ENCODE measurements at places on chromosomes 2 and 18.

DNA sequence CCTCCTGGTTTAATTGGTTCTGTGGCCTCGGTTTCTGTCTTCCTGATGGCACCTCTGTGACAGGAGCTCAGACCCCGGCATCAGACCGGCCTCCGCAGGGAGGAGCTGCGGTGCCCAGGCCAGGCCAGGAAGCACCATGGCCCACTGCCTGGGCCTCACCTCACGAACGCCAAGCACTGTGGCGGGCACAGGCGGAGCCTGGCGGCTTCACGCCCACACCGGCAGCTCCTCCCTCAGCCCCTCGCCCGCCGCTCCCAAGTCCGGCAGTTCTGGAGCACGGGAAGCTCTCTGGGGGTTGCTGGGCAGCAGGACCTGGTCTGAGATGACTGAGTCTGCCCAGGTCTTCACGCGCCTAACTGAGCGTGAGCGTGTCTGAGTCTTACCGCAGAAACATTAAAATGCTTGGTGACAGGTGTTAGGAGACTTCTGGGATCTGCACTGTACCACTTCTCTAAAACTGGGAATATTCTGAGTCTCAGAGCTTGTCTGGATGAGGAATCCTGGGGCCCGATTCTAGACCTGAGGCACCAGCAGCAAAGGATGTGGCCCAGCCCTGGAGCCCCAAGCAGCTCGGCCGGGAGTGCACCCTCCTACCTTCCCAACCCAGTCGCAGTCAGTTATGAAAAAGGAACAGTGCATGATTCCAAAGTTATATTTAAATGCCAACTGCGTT lies 21.9 kb downstream of the RTP5 start:
- no peak for DNase-seq

GRCh38 chr2:69089266-69089665 lies 76.3 kb downstream of the ANTXR1 start:
- DNase-seq = no peak

DNA sequence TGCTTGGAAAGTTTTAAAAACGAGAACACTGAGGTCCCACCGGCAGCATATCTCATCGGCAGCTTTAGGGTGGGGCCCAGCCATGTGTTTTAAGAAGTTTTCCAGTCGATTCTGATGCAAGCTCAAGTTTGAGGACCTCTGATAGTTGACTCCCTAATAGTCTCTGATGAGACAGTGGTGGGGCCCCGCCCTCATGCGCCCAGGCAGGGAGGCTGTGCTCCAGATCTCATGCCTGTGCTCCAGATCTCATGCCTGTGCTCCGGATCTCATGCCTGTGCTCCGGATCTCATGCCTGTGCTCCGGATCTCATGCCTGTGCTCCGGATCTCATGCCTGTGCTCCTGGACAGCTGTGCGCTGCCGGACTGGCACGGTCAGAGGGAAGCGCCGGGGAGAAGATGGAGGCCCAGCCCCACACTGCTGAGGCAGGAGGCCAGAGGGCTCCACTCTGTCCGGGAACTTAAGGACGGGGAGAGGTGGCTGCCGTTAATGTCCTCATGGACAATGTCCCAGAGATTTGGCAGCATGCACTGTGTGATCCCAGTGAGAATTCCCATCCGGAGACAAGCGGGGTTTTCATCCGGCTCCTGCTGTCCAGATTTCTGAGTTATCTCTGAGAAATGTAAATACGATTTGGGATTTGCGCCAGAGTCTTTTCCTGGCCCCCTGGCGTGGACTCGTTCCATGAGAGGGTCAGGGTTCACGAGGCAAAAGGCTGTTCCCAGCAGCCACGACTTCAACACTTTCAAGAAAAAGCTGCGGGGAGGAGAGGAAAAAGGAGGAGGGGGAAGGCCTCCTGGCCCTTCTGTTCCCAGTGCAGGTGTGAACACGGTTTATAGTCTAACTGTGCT lies 9.4 kb upstream of the COLEC11 start:
- DNase-seq = no peak

DNA sequence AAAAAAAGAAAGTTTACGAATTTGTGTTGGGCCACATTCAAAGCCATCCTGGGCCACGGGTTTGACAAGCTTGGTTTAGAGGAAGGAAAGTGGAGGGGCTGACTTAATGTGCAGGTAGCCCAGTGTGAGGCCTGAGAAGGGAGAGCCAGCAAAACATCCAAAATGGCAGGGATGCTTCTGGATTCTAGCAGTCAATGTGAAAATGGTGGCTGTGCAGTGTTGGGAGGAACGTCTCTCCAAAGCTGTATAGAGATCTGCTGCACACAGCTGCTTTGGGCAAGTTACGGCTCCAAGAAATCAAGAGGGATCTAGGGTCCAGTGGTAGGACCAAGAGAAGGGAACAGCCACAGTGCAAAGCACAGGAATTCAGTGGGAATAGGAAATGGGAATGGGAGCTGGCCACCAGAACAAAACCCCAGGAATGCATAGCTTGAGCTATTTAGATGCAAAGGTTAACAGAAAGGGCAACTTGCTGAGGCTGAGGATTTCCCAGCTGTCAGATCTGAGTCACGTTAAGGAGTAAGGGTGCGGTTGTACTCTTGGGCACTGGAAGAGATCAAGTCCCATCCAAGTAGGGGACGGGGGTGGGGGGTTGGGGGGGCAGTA lies 70.6 kb downstream of the B3GNT2 start:
- DNase-seq = no peak

DNA sequence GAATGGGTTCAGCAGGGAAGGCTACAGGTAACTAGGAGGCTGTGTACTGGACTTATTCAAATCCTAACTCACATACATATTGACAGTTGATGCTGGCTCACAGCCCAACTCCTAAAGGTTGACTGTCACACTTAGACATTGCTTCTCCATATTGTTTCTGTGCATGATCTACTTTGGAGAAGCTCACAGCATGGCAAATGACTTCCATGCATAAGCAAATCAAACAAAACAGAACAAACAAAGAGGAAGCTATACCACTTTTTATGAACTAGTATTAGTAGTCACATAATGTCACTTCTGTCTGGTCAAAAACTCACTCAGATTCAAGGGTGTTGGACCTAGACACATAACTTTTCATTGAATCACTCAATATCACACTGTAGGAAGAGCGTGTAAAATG lies 43.8 kb upstream of the CDH19 start:
- DNase-seq = no peak

GRCh38 chr2:39642051-39642718 lies 23.5 kb upstream of the TMEM178A start:
- DNase-seq = no peak

DNA sequence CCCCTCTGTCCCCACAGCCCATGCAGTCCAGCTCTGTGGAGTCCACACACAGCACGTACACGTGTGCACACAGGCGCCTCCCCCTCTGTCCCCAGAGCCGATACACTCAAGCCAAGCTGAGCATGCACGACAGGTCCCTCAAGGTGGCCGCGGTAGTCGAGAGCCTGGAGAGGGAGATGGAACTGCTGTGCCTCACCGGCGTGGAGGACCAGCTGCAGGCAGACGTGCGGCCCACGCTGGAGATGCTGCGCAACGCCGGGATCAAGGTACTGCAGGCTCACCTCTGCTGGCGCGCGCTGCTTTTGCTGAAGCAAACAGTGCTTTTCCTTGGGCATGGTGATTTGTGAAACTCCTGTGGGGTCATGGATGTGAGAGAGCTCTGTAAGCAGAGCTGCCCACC lies 58.5 kb upstream of the NFATC1 start:
- no peak for DNase-seq

GRCh38 chr2:188032786-188033185 lies 258.9 kb upstream of the GULP1 start:
- DNase-seq = no peak

DNA sequence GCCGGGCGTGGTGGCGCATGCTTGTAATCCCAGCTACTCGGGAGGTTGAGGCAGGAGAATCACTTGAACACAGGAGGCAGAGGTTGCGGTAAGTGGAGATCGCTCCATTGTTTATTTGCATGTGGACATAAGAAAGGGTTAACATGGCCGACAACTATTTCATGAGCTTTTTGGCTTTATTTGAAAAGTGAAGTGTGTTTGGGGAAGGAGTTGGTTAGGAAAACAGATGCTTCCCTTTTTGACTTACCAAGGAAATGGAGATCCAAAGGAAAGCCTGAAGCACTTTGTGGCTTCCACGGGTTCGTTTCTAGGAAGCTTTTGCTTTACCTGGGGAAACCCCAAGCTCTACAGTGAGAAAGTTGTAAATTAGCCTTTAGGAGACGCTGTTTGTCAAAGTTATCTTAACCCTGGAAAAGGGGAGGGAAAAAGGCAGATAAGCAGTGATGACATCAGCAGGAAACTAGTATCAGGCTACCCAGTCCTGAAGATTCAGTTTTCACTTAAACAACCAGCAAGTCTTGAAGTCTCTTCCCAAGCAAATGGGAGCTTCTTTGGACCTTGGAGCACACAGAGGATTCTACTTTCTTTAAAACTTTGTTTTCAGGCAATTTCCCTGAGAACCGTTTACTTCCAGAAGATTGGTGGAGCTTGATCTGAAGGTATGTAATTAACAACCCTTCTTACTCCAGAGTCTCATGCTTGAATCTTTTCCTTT lies at the start of gene CASP10:
Gene CASP10 (plus strand): TSS at position 492 of the 715 bp plus-strand sequence. CDS start 2,637 bp downstream, outside the sequence.
- DNase-seq = no peak

DNA sequence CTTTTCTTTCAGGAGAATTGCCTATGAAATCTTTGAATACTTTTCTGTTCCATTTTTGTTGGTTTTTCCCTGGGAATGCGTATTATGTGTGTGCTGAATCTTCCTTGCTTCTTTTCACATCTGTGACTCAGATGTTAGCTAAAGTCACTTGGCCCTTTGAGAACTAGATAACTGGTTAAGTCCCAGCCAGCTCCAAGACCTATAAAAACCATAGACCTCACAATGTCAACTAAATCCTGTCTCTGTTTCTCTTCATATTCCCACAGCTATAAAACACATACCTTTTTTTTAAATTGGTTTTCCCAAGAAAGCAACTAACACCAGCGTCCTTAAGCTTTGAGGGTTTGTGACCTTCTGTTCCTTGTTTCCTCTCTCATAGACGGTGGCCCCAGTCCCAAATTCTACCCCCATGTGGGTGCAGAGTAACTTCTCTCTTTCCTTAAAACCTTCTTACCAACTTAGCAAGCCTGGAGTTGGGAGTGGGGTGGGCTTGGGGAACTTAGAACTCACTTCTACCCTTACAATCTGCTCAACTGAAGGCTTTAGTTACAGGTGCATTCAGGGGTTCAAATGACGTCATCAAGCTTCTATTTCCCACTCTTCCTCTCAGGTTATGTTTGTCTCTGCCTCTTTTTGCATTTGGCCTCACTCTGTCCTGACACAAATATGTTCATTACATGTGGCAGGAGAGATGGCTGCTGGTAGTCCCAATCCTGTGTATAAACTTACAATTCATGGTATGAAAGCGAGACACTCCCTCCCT lies 58.1 kb upstream of the TGIF1 start:
- DNase-seq = no peak

GRCh38 chr2:54818226-54818625 lies 94.8 kb downstream of the EML6 start:
- DNase-seq = no peak

DNA sequence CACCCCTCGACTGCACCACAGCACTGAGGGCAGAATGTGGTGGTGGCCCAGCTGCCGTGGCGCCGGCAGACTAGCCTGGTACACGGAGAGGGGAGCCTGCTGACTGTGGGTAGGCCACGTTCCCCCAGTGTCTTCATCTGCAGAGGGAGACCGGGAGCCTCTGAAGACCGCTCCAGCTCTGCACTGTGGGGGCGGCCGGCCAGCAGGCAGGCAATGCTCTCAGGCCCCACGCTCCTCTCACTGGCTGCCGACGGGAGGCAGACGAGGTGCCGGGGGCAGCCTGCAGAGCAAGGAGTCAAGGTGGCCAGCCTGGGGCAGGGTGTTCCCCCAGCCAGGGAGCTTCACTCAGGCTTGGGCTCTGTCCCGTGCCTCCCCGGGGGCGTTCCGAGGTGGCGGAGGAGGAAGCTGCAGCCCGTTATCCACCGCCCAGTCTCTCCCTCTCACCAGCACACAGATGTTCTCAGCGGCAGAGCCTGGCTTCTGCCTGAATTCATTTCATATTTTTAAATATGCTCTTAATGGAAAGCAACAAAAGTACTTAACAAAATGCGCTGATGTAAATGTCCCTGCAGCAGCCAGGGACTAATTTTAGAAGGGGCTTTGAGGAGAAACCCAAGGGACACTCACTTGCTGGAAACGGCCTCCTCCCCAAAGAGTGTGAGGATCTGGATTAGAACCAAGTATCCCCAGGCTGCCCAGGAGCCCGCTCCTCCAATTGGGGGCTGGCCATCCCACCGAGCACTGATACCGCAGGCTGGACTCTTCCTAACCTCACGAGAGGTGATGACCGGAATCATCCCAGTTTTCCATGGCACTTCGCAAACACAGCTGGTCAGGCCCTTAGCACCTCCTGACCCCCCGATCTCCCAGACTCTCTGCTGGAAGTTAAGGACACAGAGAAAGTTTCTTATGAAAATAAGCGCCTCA lies 87.8 kb downstream of the HDAC4 start:
- no peak for DNase-seq

Measured in T-helper 9 cell (primary cell).